ENCODE measurements at places on chromosomes 2 and 18. TPM values are rescaled to one million over a fixed set of nuclear protein-coding genes. Genes with fewer than 3 reads are reported as not detected.
A peak's percentile ranks its signal among the peaks of the same experiment; 100 is the strongest.

DNA sequence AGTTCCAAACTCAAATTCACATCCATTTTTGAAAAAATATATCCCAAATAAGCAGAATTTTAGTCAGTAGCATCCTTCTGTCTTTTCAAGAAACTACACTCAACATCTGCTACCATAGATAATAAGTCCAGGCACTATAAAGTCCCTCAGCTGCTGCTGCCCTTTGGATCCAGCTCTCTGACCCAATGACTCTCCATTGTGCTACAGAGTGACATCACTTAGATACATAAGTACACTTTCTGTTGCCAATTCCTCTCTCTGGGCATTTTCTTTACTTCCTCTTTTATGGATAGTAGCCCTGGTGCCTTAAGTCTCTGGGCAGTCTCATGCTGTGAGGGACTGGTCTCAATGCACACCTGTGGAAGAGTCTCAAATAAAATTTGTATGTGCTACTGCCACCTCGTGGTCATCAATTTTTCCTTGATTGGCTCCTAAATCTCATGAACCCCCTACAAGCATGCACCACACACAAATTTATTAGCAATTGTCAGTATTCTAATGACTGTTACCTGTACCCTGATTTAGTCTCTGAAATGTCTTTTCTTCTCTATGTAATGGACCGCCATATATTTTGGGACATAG, 219.2 kb downstream of the LRP1B start:
- DNase-seq = peak; percentile 46

- DNase-seq = no peak
Measured at GRCh38 chr2:196149948-196150347, 21.4 kb downstream of the STK17B start.

DNA sequence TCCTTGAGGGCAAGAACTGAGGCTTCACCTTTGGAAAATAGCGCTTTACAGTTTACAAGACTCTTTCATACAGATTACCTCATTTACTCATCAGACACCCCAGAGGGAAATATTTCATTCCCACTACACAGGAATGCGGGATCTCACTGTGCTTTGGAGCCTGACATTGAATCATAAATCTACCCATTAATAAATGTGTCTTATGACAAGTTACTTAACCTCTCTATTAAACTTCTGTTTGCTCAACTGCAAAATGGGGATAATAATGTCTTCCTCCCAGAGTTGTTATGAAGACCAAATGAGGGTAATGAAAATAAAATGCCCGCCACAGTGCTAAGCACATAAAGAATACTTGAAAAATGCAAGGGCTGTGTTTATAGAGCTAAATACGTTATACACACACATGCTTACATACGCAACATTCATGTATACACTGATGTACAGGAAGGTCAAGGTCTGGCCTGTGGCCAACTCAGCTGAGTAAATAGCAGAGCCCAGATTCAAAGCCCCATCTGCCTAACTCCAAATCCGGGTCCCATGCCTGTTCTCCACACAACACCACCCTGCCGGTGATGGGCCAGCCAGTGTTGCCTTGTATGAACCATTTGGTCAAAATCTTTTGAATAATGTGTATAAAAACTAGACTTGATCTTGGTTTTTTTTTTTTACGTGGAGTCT, 77.8 kb upstream of the STPG4 start:
- DNase-seq = peak; percentile 78

DNA sequence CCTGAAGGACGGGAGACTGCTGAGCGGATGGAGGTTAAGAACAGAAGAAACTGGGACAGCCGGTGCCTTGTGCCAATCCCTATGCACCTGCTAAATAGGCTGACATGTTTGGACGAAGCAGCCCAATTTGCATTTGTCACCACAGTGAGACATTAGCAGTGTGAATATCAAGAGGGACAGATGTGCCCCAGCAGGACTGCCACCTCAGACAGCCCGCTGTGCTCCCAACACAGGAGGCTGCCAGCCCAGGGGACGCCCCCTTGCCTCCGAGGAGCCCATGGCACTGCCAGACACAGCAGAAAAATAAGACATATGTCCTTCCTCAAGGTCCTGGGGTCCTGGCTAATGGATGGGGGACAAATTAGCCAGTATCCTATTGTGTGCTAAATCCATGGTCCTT, 306.7 kb upstream of the POU3F3 start:
- no peak for DNase-seq

- no peak for DNase-seq
Measured at GRCh38 chr18:46547520-46547919, 109.5 kb downstream of the LOXHD1 start.

GRCh38 chr2:122105171-122105876, 349.9 kb downstream of the TSN start:
- no peak for DNase-seq

GRCh38 chr2:213149294-213149875, 2.0 kb downstream of the IKZF2 start:
- no peak for DNase-seq

- DNase-seq = no peak
Measured at GRCh38 chr18:77218642-77219041, 31.0 kb upstream of the GALR1 start.

DNA sequence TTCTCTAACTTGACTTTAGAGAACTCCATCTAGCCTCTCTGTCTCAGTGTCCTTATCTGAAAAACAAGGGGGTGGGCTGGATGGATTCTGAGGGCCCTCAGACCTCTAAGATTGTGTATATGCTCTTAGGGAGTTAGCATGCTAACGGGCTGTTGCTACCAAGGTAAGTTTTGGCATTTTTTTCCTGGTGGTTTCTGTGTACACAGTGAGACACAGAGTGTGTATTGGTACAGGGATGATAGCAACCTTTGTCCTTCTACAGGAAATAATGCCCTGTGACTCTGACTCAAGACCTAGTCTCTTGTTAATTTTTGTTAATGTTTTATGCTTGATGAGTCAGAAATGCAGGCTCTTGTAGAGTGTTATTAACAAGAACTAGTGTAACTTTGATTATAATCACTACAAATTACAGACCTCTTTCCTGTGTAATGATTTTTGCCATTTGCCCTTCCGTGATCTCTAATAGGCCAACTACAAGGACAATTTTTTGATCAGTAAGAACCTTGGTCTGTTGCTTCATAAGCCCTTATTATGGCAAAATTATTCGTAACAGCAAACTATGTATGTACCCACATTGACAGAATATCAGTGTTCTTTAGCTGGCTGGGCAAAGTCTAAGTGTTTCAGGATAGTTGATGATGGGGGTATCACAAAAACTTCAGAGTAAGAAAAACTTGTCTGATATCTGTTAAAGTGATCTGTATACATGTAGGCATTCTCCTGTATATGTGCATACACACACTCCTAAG, 89.7 kb downstream of the SPTBN1 start:
- DNase-seq = peak; percentile 78

SKA1 gene
- total RNA-seq = 21.8 TPM

NGEF gene
- total RNA-seq = 37.5 TPM

MATN3 gene
- 13.4 TPM for total RNA-seq

Data from A172 (cell line).